Activated T-helper 2 cell treated with anti-CD3 and anti-CD28 coated beads, Interferon-gamma antibody, Interleukin-2, Interleukin-4, amounts not matched to agents 10 μg/mL and 5 μg/mL and 100 μg/mL, durations not matched to agents 14 hours and 24 hours and 36 hours (primary cell): ENCODE measurements at places on chromosomes 13 and 19. TPM values are rescaled to one million over a fixed set of nuclear protein-coding genes. Genes with fewer than 3 reads are reported as not detected.

CCDC169 gene
- 0.23 and 0.46 TPM in 2 replicates for total RNA-seq

SOX1 gene
- total RNA-seq: not detected in 2 replicates

OVOL3 gene
- total RNA-seq: not detected in 2 replicates

LMTK3 gene
- total RNA-seq: 3.1 and 5.1 TPM in 2 replicates

ZNF573 gene
- 3.1 and 3.6 TPM in 2 replicates for total RNA-seq

ERFL gene
- total RNA-seq: 2.1 and 2.3 TPM in 2 replicates

NRTN gene
- total RNA-seq: 0.85 and 0.87 TPM in 2 replicates

ITM2B gene
- 48.7 and 54.4 TPM in 2 replicates for total RNA-seq

CFD gene
- total RNA-seq: 0.94 and 1.8 TPM in 2 replicates

ZNF414 gene
- 22.5 and 23.6 TPM in 2 replicates for total RNA-seq

ATP4A gene
- not detected in 2 replicates for total RNA-seq

LRRC4B gene
- total RNA-seq: 0.18 TPM in 1 of 2 replicates, not detected in the other

CFAP97D2 gene
- total RNA-seq: not detected in 2 replicates

SSC5D gene
- total RNA-seq: 0.41 and 0.71 TPM in 2 replicates

ZNF208 gene
- 0.05 and 0.48 TPM in 2 replicates for total RNA-seq

CLDN10 gene
- not detected in 2 replicates for total RNA-seq

ZNF563 gene
- total RNA-seq: 2.3 and 4.2 TPM in 2 replicates

PPP2R1A gene
- total RNA-seq: 218 and 225 TPM in 2 replicates

RASL11A gene
- total RNA-seq: 1.3 and 1.7 TPM in 2 replicates

GJB6 gene
- 1.7 TPM in 2 replicates for total RNA-seq

IGSF23 gene
- not detected in 2 replicates for total RNA-seq

MYO9B gene
- total RNA-seq: 143 TPM in 2 replicates

ZNF582 gene
- 1.3 and 1.4 TPM in 2 replicates for total RNA-seq

CRLF1 gene
- total RNA-seq: not detected in 2 replicates

POSTN gene
- total RNA-seq: not detected in 2 replicates

PLVAP gene
- not detected in 2 replicates for total RNA-seq

SHISA7 gene
- total RNA-seq: not detected in 2 replicates
